ENCODE measurements at places on chromosomes 7 and 10.

- no peak for DNase-seq
These were observed 75.8 kb downstream of the JAZF1 start for GRCh38 chr7:28104811-28105210.

- DNase-seq: no peak
These were observed 219.3 kb downstream of the WDR11 start for GRCh38 chr10:121070275-121071070.

DNA sequence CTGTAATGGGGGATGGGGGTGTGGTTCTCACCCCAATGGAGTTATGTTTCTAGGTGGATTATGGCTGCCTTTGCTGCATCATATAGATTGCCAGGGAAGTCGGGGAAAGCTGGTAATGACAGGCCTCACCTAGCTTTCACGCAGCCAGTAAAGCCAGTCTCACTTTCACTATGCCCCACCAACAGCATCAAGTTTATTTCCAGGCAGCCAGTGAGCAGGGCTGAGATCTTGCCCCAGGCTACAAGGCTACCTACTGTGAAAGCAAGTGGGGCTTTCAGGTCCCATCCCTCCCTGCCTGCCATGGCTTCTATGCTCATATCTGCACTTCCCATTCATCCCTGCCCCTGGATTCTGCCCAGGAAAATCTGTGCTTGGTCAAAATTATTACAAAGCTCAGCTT is 61.7 kb upstream of the NXPH1 start:
- no peak for DNase-seq

DNA sequence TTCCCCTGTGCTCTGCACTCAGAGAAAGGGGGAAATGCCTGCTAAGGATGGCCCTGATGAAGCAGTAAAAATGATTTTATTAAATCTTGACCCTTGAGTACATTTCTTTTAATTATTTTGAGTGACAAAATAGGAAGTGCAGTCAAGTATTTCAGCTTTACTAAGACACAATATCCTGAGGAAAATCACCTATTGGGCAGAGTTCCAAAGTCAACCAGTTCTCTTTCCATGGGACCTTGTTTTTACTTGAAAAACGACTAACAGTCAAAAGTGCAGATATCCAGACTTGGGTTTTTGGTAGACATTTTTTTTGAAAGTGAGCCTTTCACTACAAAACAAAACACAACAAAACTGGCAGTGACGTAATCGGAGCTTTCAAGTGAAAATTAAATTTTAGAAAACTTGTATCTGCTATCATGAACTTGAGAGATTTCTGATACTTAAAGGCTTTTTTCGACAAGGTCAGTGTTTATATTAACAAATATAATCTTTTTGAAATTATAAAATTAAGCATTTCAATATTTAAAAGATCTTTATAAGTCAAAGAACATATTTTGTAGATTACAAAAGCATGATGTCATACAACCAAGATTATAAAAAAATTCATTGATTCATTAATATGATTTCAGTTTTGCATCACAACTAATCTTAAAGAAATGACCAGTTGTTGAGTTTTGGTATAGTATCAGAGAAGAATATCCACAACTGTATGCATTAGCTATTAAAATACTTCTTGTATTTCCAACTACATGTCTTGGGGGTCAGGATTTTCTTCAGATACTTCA is 513.8 kb upstream of the AKR1E2 start:
- DNase-seq: no peak

DNA sequence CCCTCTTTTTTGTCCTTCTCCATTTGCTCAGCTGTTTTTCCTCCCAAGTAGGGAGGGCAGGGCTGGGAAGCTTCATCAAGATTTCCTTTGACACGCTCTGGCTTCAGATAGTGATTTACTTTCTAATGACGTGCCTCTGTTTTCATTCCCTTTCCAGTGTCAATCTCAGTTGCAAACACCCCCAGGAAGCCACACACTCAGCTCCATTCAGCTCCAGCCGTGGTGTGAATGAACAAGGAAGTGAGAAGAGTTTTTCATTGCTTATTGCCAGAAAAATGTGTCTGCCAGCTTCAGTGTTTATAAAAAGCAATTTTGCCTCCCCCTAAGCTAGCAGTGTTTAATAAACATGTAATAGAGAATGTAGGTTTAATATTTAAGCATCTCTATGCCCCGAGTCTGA is 108.7 kb upstream of the DPP6 start:
- DNase-seq: no peak

- DNase-seq: no peak
These were observed 133.7 kb downstream of the PTPRZ1 start for GRCh38 chr7:122006687-122007086.

DNA sequence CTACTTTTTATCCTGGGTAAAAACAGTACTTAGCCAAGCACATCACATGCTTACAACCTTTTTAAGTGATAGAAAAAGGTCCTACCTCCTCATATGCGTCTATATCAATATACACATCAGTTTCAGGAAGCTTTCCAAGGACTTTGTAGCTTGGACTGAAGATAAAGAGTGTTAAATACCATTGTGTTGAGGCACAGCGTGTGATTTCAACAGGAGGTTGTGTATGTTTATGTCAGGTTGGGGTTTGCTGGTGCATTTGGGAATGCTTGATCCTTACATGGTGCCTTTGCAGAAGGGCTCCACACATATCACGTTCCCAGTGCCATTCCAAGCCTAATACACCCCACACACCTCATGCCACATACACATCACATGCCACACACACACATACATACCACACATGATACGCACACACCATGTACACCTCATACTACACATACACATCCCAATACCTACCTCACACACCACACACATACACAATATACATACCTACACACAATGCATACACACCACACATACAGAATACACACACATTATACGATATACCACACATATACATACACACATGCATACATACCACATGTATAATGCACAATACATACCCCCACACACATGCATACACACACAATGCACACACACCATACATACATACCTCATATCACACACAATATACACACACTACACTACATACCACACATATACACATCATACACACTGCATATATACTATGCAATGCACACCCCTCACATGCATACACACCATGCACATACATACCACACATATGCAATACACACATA is 33.1 kb downstream of the PSMC2 start:
- DNase-seq: no peak

DNA sequence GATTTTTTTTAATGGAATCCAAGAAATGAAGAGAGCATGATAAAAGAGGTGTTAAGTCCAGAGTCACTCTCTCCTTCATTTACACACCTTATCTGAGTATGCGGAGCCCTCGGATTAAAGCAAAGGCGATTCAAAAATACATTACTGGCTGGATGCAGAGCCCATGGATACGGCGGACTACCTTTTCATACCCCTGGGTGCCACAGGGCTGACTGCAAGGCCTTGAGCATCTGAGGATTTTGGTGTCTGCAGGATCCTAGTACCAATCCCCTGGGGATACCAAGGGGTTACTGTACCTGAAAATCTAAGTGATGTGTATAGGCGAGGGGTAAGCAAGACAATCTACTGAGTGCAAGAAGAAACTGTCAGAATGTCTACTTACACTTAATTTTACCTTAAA is 20.5 kb downstream of the PIP4K2A start:
- DNase-seq: no peak

GRCh38 chr7:134350709-134351108 is 34.0 kb upstream of the SLC35B4 start:
- no peak for DNase-seq

DNA sequence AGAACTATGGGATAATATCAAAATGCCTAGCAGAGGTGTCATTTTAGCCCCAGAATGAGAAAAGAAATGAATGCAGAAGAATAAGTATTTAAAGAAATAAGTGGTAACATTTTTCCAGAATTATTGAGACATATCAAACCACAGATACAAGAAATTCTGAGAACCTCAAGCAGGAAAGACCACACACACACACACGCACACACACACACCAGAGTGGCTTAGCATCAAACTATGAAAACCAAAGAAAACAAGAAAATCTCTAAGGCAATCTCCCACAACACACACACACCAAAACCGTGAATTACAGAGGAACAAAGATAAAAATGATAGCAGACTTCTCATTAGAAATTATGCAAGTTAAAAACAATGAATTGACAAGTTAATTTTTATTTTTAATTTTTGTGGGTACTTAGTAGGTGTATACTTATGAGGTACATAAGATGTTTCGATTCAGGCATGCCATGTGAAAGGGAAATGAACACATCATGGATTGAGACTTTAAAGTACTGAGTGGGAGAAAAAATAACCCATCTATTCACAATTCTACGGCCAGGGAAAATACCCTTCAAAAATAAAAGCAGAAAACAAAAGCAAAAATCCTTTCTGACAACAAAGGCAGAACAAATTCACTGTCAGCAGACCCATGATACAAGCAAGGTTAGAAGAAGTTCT is 14.6 kb downstream of the PPIF start:
- DNase-seq: no peak

GRCh38 chr7:17528636-17529035 is 230.2 kb downstream of the AHR start:
- DNase-seq: no peak

- DNase-seq: no peak
These were observed 951 bp downstream of the AS3MT start for GRCh38 chr10:102870221-102870620.

DNA sequence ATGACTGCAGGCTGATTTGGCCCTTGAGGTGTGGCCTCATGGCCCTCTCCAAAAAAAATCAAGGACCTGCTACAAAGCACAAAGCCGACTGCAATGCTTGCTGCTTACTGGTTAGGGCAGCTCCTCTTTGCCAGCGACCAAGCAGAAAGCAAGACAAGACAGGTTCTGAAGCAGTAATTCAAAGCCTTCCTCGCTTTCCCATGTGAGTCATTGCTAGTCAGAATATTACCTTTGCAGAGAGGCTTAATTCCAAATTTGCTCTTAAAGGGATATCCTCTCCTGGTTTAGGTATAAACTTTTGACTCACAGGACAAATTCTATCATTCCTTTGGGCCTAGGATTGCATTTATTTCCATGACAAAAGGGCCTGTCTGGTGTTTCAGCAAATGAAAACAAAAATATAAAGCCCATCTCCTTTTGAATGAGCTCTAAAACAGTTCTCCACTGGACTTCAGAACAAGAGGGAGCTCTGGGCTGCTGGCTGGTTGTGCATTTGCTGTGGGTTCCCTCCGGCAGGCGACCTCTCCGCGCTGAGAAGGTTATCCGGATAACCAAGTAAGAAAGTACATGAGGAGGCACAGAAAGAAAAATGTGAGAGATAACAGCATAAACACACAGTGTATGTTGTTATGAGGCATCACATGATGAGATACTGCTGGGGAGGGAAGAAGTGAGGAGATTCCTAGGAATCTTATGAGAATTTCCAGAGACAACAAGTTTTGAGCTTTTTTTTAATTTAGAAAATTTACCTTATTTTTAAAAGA is 90.8 kb downstream of the EGFR start:
- DNase-seq: no peak

GRCh38 chr7:107914831-107915230 is 23.8 kb downstream of the DLD start:
- DNase-seq: no peak

GRCh38 chr7:17663061-17663675 is 277.1 kb downstream of the SNX13 start:
- DNase-seq: no peak

DNA sequence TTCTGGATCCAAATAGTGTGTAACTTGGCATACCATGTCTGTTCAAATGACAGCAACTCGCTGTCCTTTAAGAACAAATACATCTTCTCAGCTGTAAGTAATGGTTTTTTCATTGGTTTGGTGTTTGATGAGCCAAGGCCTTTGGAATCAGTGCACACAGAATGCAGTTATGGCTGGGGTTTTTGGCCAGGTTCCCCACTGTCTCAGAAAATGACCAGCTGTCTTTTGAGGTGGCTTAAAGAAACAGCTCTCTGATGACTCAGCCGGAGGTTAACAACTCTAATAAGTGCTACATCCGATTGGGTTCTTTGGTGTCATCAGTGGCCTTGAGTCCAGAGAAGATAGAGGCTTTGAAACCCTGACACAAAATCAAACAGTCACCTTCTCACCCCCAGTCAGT is 688.4 kb downstream of the REEP3 start:
- DNase-seq: no peak

DNA sequence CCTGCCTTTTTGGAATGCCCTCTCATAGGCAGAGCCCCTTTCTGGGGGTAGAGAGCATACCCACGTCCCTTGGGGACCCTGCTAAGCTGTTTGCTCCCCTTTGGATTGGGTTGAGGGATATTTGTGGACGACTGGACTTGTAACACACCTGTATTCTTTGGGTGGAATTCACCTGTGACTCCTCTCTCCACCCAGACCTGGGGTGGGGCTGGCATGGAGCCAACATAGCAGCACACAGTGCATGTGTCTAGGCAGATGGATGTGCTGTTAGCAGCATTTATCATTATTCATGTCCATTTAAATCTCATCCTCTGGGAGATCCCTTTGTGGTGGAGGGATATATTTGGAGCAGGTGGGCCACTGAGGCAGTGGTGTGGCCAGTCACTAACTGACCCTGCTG is 51.0 kb downstream of the CDH23 start:
- no peak for DNase-seq

- no peak for DNase-seq
These were observed 45.3 kb downstream of the SEMA3E start for GRCh38 chr7:83603649-83604048.

GRCh38 chr10:75062506-75063299 is 48.8 kb upstream of the SAMD8 start:
- DNase-seq: no peak

- no peak for DNase-seq
These were observed 48.6 kb downstream of the CLEC2L start for GRCh38 chr7:139572071-139572470.

DNA sequence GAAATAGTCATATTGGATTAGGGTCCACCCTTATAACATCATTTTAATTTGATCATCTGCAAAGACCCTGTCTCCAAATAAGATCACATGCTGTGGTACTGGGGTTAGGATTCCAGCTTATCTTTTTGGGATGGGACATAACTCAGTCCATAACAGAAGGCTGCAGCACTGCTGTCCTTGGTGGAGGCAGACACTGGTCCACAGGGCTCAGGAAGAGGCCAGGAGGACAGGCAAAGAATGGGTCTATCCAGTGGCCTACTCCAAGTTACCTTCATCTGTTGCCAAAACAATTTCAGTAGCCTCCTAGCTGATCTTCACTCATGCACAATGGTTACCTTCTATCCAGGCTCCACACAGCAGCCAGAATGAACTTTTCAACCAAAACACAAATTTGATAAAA is 387.0 kb downstream of the GRID1 start:
- no peak for DNase-seq

DNA sequence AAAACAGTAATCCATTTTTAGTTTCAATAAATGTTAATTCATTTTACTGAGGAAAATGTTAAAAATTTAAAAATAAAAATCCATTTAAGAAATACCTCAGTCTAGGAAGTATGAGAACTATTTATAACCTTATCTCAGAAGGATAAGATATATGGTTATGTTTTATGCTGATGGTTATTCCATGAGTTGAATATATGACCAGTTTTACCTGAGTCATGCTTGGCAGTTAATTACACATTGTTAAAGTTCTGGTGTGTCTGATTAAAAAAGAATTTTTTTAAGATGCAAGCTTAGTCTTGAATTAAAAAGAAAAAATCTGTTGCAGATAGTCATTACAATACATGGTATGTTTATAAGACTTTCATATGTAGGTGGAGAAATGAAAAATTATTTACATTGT is 191.7 kb downstream of the ARL4A start:
- no peak for DNase-seq

GRCh38 chr10:87979847-87980246 is 116.4 kb downstream of the PTEN start:
- DNase-seq: no peak

- DNase-seq: no peak
These were observed 101.2 kb upstream of the RPA3 start for GRCh38 chr7:7819442-7820247.

GRCh38 chr7:22980422-22980821 is 33.5 kb downstream of the HYCC1 start:
- DNase-seq: no peak

GRCh38 chr10:119131512-119132240 is 27.8 kb downstream of the DENND10 start:
- no peak for DNase-seq
